ENCODE measurements at places on chromosomes 6 and 20. TPM values are rescaled to one million over a fixed set of nuclear protein-coding genes. Genes with fewer than 3 reads are reported as not detected.

PKHD1 gene
- polyA plus RNA-seq: 23.9 TPM

GRCh38 chr6:20467437-20467836, 65.8 kb downstream of the E2F3 start:
- DNase-seq: no peak

DNA sequence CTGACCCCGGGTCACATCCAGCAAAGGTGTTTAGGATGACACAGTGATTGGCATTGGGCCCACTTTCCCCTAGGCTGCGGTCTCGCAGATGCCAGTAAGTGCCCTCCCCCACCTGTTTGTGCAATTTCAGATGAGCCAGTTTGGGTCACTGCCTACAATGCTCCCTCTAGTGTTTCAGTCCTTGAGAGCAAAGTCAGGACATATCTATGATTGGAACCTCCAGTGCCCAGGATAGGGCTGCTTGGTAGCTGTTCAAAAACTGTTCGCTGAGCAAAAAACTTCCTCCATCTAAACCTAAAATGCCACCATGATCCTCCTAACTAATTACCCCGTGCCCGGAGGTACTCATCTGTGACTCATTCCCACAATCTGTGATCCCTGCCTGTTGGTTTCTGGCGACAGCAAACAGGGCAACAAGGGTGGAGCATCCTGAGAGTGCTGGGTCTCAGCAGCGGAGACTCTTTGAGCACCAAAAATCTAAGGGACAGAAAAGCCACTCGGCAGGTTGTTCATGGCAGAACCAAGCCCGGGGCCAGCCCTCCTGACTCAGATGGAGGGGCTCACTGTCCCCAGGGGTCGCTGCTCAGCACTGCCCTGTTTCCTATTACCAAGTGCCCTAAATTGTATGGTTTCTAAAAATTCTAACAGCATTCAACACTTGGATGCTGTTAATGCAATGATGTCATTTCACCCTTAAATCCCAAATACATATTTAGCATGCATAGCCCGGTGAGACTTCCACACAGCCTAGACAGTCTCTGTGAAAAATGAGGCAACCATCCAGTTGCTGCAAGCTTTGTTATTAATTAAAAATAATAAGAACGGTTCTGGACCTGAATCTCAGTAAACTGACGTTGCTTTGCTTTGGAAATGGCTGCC, 5.0 kb downstream of the VSX1 start:
- DNase-seq: no peak

DNA sequence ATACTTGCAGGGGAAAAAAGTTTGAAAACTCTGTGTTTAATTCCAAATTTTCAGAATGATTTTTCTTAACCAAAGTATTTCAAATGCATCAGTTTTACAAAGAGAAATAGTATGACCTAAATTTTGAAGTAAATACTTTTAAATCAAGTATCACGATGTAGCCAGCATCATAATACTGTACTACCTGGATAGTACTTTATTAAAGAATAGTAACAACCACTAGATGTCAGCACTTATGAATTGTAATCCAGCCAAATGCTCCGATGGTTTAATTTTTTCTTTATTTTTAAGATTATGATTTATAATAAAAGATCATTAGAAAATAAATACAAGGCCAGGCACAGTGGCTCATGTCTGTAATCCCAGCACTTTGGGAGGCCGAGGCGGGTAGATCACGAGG, 37.2 kb upstream of the HACE1 start:
- no peak for DNase-seq

DNA sequence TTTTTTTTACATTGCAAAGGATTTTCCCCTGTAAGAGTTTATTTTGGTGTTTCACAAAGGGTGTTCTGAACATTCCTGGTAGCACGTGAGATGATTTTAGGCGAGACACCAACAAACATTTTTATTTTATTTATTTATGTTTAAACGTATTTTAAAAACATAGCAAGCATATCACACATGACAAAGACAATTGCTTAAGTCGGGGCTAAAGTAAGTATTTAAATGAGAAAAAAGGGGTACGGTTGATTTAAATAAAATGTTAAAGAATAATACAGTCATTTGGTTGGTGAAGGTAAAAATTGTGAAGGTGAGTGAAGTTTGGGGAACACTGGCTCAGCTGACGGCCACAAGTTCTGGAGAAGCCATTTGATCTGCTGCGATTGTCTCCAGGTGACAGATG, 129.7 kb downstream of the BMP7 start:
- DNase-seq: no peak

DNA sequence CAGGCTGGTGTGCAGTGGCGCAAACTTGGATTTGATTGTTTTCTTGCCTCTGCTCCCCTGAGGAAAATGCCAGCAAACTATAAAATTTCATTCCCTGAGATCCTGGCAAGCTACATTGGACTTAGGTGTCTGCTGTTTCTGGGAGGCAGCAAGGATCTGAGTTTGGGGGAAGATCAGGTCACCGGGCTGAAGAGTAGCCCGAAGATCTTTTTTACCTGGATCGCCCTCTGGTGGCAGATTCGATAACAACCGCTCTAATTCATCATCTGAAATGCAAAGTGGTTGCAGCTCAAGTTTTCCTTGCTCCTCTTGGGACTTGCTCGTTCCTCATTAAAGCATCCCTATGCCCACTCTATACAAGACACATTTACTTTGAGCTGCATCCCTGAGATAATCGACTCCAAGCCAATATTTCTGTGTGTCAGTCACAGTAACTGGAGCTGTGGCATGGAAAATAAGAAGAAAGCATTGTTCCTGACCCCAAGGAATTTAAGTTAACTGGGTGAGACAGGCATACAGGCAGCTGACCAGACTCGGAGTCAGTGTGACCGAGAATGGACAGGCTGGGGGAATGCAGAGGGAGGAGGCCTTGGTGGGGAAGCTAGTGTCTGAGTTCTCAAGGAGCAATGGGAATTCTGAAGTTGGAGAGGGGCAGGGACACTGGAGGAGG, 131.8 kb upstream of the PROKR2 start:
- no peak for DNase-seq

- DNase-seq: no peak
Observed at GRCh38 chr6:28105245-28105639, 19.2 kb upstream of the ZSCAN16 start.

NKAPL gene
- 2.4 TPM for polyA plus RNA-seq

DNA sequence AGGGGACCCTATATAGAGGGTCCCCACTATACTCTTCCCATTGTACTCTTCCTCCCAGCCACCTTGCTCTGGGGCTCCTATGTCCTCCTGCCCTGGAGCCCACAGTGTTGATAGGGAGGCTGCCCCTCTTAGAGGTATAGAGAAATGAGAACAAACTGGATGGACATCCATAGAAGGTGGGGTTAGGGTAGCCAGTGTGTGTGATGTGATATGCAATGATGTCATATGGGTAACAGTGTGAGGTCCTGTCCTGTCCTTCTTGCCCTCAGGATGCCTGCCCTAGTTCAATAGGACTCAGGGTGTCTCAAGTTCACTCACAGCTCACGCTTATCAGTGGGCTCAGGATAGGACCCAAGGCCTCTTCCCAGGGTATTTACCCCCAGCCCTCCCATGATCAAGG, 435 bp downstream of the PTCRA start:
- DNase-seq: no peak

C6orf15 gene
- not detected for polyA plus RNA-seq

DNA sequence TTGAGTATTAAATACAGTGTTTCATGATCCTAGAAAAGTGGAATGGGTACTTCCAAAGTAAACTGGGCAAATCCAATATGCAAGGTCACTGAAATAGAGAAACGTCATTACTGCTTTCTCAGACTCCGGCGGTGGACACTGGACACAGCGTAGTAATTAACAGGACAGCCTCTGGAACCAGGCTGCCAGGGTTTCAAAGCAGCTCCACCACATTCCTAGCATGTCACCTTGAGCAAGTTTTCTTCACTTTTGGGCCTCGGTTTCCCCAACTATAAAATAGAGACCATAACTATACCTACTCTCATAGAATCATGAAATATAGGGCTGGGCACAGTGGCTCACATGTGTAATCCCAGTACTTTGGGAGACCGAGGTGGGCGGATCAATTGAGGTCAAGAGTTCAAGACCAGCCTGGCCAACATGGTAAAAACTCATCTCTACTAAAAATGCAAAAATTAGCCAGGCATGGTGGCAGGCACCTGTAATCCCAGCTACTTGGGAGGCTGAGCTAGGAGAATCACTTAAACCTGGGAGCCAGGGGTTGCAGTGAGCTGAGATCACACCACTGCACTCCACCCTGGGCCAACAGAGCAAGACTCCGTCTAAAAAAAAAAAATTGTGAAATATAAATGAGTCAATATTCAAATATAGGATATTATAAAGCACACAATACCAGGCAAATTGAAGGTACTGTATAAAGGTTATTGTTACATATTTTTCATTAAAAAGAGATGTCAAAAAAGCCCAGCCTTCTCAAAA, 24.9 kb downstream of the ARHGAP18 start:
- DNase-seq: no peak

DNA sequence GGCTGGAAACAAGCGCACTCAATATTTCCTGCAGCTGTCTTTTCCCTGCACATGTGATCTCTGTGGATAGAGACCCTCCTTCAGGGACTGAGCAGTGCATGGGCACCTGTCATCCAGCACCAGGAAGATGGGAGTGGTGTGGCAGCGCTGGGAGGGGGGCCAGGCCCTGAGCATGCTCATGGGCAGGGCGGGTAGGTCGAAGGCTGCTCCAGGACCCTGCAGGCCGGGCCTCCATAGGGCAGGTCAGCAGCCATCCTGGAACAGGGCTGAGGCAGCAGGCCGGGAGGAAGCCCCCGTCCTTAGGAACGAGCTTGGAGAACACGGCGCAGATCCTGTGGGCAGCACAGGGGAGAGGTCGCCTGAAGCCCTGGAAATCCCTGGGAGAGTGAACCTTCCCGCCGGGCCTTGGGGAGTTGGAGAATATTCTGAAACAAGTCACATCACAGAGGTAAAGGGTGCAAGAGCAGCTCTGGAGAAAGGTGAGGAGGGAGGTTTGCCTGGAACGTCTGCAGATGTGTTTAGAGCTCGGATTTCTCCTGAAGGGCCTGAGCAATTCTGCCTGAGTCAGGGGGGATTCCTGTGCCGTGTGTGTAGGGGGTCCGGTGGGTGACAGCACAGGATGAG, 133.2 kb downstream of the SMOC2 start:
- DNase-seq: no peak

OR2H2 gene
- 0.12 TPM for polyA plus RNA-seq

VSX1 gene
- not detected for polyA plus RNA-seq

DNA sequence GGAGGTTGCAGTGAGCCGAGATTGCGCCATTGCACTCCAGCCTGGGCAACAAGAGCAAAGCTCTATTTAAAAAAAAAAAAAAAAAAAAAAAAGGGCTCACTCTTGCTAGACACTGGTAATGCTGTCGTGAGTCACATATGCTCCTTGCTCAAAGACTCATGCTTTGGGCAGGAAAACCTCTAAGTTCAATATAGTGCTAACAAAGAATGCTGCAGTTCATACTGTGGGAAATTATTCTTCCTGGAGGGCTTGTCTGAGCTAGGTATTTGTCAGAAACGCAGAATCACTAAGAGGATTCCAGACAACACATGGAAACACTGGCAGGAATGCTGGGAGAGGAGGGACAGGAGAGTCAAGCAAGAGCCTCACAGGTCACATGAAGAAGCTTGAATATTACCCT, 2.3 kb upstream of the LYRM2 start:
- no peak for DNase-seq

NKX2-2 gene
- polyA plus RNA-seq: not detected

DNA sequence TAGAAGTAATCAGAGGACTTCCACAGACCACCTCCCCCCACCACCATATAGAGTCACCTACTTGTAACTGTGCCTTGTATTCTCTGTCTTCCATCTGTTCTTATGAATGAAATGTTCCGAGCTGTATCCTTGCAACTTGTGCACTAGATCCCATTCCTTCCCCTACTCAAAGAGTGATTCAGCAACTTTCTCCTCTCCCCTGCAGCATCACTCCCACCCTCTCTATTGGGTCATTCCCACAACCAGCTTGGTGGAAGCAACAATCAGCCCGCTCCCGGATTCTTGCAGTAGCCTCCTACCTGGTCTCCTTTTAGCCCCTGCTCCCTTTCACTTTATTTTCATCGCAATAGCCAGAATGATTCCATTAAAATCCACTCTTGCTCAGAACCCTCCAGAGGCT, 34.9 kb upstream of the REV3L start:
- no peak for DNase-seq

NRSN1 gene
- polyA plus RNA-seq: 0.60 TPM

HSPA1L gene
- 3.8 TPM for polyA plus RNA-seq

DNA sequence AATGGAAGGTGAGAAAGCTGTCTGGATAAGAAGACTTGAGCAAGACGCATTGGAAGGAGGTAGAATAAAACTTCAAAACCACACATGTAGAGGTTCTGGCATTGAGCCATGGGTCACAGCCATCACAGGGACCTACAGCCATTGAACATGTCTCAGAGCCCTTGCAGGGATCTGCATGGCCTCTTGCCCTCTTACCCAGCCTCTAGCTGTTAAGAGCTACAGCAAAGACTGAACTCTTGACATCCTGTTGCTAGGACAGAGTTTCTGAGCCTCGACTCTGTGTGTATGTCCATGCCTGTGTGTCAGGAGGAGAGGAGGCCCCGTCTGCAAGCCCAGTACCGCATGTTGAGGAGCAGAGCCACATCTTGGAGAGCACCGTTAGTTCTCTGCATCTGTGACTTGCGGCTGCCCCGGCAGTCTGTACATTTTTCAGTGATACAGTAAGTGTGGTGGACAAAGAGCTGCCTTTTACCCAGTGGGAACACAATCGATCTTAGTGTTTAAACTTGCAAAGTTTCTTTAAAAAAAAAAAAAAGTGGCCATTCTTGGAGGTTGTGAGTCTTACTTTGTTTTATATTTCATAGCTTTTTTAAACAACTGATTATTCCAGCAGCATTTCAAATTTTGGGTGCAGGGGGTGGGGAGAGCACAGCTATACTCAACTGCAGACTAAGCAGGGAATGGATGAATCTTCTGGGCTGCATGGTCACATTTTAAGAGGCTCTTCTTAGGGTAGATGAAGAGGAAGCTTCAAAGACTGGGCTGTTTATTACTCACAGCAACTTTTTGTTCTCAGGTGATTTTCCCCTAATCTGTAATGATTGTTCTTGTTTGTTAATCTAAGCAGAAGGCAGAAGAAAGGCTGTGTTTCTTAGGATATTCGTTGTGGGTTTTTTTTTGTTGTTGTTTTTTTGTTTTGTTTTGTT, 88.5 kb downstream of the TBC1D7 start:
- DNase-seq: no peak

DNA sequence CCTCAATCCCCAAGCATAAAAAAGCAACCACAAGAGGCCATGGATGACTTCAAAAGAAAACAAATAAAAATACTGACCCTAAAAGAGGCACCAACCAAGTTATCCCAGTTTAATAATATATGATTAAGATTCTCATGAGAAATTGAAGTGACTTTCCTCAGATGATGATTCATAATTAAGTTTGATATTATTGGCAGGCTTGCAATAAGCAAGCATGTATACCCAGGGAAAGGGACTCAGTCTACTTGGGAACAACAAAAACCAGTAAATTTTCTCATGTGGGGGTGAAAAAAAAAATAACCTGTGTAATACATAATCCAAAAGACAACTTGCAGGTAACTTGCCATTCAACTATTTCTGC, 19.6 kb downstream of the JAG1 start:
- no peak for DNase-seq

- DNase-seq: no peak
Observed at GRCh38 chr6:166446146-166446545, 63.4 kb upstream of the MPC1 start.
